Caudate nucleus (tissue), 63 donors: ENCODE measurements at places on chromosomes 7 and 10.
A peak's percentile ranks its signal among the peaks of the same experiment; 100 is the strongest.

- no peak for DNase-seq
Observed at GRCh38 chr7:27219821-27220220, 19.9 kb upstream of the HOXA13 start.

DNA sequence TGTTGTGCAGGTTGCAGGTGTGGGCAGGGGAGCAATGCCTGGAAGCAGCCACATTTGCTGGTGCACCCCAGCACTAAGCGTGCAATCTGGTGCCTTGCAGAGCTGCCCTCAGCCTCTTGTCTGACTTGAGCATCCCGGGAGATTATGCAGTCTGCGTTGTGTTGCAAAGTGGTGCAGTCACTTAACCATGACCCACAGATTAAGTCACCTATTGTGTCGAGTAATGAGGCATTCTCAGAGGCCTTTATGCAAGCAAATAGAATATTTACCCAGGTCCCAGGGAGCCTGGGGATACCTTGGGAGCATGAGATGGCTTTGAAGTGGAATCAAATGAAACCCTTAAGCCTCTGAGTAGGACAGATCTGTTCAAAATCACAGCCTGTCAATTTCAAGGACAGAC lies 529.0 kb downstream of the TYW1 start:
- DNase-seq: no peak

DNA sequence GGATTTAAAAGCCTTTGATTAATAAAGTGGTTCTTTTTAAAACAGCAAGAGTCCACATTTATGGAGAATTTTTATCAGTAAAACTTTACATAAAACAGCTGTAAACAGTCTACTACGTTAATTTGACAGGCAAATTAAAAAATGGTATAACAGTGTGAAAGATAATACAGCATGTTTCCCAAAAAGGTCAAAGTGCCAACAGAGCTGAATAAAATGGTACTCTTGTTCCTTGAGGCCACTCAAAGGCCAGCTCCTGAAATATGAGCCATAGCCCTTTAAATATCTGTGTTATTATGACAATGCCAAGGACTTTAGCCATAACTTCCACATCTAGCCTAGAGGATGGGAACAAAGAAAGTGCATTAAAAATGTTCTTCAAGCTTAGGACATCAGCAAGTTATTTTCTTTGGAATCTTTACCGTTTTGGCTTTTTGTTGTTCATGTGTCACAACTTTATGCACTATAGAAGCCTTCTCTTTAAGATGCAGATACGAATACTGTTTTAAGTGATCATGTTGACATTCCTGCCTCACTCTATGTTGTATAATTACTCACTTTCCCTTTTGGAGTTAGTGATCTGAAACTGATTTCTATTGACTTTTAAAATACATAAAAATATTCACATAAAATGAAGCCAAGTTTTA lies 165.6 kb downstream of the RNLS start:
- DNase-seq: no peak

GRCh38 chr7:22565315-22565811 lies 65.4 kb upstream of the STEAP1B start:
- DNase-seq: no peak

DNA sequence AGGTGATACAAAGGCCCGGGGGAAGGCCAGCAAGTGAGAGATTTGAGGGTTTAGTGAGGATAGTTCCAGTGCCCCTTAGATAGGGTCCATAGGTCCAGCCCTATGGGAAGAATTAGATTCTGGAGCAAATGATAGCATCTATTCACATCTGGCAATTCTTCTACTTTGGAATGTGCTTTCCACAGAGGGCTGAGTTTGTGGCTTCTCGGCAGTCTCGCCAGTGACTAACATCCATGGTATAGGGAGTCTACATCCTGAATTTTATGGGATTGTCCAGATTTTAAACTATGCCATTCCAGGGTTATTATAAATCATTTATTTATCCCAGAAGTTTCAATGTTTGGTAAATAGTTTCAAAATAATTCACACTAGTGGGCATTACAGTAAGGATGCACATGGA lies 207.3 kb upstream of the ADO start:
- DNase-seq: no peak

- DNase-seq: no peak
Observed at GRCh38 chr7:116698930-116699721, 27.1 kb downstream of the MET start.

DNA sequence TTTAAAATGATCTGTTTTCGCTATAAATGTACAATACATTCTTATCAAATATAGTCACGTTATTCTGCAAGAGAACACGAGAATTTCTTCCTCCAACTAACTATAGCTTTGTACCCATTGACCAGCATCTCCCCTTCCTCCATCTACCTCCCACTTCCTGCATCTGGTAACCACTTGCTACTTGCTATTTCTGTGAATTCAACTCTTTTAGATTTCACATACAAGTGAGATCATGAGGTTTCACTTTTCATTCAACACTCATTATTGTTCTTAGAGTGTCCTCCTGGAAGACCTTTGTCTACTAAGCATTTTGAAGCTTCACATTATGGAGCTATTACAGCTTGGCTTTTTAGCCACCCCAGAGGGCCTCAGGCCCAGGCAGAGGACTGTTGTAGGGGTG lies 741.3 kb upstream of the FZD8 start:
- DNase-seq: no peak

DNA sequence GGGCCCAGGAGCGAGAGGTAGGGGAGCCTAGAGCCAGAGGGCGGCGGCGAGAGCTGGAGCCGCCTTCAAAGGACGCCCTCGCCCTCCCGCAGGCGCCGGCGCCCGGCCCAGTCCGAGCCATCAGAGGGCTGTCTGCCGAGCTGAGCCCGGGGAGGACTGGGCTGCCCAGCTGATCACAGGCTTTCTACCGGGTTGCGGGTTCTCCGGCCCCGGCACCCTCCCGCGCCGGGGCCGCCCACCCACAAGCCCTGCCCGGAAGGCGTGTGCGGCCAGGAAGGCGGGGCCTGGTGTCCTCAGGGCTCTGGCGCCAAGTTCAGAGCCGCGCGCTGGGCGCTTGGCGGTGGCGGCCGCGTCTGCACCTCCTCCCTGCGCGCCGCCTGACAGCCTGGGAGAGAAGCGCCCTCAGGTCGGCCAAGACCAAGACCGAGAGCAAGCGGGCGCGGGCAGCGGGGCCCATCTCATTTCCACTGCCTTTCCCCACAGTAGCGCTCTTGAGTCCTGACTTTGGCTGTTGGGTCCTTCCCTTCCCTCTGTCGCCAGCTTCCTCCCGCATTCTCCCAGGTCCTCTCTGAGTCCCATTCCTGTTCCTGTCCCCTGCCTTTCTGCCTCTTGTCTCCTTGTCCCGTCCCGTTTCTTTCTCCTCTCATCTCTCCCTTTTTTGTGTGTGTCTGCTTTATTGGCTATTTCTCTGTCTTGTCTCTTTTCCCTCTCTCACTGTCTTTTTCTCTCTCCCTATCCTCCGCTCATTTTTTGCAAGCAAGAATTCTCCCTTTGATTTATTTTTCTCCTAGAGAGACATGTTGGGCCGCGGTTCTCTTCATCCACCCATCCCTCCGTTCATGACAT lies 60.6 kb upstream of the MSMB start:
- peak; percentile 57 for DNase-seq

GRCh38 chr10:103281753-103282152 lies 4.8 kb downstream of the INA start:
- peak; percentile 35 for DNase-seq

- DNase-seq: no peak
Observed at GRCh38 chr7:45596665-45597095, 22.5 kb downstream of the ADCY1 start.

GRCh38 chr7:4631380-4632179 lies 50.5 kb upstream of the FOXK1 start:
- DNase-seq: peak; percentile 35

- DNase-seq: no peak
Observed at GRCh38 chr7:155797262-155798250, 14.7 kb downstream of the SHH start.

- DNase-seq: no peak
Observed at GRCh38 chr10:52665821-52666220, 106.8 kb downstream of the MBL2 start.

GRCh38 chr7:57403601-57404342 lies 46.2 kb upstream of the ZNF716 start:
- DNase-seq: no peak

DNA sequence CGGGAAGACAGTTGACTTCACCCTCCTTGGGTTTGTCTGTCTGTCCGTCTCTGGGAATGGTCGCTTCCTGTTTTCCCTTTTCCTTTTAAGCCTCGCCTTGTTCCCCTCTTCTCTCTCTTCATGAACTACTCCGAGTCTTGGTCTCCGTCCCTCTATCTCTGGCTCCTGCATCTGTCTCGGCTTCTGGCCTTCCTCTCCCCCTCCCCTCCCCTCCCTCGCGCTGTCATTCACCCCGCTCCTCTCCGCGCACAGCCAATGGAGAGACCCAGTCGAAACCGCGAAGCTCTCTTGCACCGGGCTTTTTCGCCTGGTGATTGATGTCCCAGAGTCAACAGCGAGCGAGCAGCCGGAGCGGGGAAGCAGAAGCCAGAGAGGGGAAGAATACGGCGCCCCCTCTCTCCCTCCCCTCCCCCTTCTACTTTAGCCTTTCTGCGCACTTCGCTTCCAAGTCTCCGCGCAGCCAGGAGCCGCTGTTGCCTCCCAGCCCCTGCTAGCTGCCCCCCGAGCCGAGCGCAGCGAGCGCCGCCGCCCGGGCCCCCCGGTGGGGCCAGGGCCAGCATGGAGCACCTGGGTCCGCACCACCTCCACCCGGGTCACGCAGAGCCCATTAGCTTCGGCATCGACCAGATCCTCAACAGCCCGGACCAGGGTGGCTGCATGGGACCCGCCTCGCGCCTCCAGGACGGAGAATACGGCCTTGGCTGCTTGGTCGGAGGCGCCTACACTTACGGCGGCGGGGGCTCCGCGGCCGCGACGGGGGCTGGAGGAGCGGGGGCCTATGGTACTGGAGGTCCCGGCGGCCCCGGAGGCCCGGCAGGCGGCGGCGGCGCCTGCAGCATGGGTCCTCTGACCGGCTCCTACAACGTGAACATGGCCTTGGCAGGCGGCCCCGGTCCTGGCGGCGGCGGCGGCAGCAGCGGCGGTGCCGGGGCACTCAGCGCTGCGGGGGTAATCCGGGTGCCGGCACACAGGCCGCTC lies at the start of gene TLX1:
Gene TLX1 (plus strand): TSS at position 317 of the 978 bp plus-strand sequence. CDS start 242 bp downstream, at position 559.
- DNase-seq: no peak

DNA sequence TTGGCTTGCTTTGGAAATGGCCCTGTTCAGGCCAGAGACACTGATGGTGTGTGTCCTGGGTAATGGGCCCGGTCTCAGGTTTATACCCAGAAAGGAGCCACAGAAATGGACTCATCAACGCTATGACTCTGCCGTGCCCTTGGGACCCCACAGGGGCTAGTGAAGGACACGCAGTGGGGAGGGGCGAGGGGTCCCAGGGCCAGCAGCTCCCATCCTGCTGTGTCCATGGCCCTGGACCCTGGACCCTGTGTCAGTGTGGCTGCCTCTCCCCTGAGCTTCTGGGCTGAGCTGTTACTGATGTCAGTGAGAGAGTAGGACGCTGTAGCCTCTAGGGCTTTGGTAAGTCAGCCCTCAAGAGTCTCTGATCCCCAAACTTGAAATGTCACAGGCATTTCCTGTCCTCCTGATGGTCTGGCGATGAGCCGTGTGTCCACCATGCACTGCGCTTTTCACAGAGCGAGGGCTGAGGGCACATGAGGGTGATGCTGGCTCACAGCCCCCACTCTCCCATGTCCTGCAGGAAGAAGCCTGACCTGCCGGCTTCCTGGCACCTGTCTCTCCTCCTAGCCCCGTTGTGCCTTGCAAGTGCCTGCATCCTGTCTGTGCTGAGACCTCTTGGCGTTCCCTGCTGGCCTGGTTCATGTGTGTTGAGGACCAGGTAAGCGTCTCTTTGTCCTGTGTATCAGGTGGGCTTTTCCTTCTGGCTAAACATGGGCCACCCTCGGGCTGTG lies 4.4 kb downstream of the ZNF316 start:
- DNase-seq: no peak

GRCh38 chr7:150972023-150972468 lies 6.1 kb downstream of the KCNH2 start:
- peak; percentile 76 for DNase-seq
